ENCODE measurements at places on chromosomes 16 and 17.

DNA sequence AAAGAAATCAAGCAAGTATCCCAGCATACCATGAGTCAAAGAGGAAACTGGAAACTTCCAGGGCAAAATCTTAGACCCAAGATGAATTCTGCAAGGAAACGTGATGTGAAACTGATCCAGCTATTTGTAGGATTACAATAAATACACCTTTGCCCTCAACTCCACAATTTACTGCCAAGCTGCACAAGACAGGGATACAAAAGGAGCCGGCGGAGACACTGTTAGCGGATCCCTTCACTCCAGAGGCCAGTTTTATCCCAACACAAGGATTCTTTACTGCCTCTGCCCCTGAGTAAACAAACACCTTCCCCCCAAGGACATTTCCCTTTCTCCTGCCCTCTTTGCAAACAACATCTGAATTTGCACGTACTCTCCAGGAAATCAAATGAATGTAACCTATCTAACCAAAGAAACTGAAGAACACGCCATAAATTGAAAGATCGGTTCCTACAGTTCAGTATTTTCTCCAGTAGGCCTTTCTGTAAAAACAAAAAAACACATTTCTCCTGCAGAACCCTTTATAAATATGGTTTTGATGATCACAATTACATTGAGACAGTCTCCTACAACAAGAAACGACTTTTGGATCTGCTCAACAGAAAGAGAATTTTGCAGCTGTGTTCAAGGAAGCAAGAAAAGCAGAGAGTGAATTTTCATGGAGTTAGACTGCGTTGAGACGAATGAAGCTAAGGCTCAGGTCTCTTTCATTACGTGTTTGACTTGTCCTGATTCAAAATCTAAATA, 1.4 kb upstream of the CBX2 start:
- DNase-seq = no peak

- peak; percentile 89 for DNase-seq
Measured at GRCh38 chr17:44219108-44219615, 313 bp downstream of the UBTF start.

GRCh38 chr17:74569020-74570003, 2.0 kb upstream of the CD300H start:
- no peak for DNase-seq

GRCh38 chr17:75152922-75153779, 1.2 kb downstream of the JPT1 start:
- DNase-seq = peak; percentile 68

DNA sequence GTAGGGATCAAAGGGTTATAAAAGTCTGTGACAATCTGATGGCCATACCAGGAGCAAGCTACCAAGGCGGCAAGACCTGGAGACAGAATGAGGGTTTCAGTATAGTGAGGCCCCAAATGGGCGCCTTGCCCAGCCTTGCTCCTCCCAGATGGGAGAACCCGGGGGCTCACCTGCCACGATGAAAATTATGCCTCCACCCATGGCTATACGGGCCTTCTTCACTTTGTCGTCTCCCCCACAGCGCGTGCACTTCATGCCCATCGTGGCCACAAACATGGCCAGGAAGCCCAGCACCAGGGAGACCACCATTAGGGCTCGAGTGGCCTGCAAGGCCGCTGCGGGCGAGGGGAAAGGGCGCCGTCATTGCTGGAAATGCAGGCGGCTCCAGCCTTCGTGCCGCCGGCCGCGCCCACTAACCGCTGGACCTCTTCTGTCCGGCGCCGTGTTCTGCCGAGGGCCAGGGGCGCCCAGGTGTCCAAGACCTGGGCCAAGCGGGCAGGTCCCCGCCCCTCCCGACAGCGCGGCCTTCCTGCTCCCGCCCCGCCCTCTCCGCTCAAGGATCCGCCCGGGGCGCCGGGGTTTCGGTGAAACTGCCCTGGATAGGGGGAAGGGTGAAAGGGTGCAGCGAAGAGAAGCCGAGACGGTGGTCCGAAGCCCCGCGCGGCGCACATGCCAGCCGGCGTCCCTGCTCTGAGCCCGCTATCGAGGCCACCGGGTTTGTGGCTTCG, 1.5 kb downstream of the CLDN7 start:
- DNase-seq = peak; percentile 50

DNA sequence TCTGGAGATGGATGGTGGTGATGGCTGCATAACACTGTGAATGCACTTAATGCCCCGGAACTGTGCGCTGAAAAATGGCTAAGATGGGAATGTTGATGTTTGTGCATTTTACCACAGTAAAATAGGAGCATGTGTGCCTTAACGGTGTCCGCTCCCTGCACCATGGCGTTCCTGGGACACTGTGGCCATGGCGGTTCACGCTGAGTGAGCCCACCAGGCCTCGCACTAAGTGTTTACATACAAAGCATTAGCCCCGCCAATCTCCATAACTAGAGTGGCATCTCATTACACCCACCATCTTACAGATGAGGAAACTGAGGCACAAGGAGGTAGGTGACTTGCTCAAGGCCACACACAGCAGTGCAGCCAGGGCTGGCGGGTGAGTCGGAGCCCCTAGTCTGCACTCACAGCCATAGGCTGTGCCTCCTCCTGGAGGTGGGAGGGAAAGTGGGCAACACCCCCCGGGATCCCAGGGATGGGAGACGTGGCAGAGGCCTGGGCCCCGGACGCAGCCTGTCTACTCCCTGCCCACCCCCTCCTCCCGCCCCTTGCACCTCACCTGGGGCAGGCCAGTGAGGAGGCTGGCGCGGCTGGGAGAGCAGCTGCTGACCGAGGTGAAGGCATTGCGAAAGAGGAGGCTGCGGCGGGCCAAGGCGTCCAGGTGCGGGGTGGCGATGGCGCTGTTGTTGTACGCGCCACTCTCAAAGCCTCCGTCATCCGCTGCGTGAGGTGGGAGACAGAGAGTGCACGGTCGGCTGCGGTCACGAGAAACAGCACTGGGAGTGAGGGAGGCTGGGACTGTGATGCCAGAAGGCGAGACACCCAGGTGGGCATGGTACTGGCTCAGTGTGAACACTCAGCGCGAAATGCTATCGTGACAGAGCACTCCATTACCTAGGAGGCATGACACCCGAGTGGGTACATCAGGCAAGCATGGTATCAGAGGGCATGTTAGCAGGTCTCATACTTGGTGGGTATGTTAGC, 3.4 kb downstream of the SGSH start:
- DNase-seq = no peak

- DNase-seq = no peak
Measured at GRCh38 chr16:32116080-32116479, 137.0 kb upstream of the TP53TG3D start.

DNA sequence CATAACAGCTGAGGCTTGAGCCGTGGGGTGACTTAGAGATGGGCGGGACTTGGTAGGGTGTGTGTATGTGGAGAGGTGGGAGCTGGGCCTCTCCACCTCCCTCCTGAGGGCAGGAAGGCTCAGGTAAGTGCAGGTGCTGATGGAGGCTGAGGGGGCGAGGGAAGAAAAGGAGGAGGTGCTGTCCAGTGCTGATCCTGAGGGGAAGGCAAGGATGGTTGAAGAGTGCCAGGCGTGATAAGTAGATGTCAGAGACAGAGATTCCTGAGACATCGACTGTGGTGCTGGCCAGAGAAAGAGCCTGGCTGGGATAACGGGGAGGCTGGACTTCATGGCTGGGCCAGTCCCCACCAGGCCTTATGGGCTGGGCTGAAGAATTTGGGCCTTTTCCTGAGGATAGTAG, 159.1 kb downstream of the SDK2 start:
- DNase-seq = no peak

DNA sequence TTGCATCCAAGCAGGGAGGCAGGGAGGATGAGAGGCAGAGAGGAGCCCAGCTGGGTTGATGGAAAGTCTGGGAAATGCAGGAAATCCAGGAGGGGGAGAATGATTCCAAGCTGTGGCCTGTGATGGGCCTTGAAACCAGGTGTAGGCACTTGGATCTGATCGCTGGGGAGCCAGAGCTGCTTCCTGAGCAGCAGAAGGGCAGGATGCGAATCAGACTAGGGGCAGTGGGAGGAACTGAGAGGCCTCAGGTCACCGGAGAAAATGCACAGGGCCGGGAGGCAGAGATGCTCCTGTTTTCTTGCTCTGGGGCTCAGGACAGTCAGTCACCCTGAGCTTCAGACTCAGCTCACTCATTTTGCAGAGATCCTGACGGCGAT, 29.6 kb upstream of the MEOX1 start:
- DNase-seq = no peak

DNA sequence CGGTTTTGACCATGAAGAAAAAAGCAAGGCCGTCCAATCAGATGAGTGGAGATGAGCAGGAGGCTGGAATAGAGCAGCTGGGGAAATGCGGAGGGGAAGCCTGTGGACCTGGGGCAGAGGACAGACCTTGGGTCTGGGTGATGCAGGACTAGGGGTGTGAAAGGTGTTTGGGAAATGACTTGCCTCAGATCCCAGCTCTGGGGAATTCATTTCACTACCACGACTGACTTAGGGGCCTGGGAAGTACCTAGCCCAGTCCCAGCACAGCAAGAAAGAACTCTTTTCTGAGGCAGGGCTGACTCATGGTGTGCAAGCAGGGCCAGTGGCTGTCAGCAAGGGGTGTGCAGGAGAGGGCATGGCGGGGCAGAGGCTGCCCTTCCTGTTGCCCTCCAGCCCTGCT, 14.8 kb downstream of the DNAI2 start:
- peak; percentile 85 for DNase-seq

GRCh38 chr16:7338826-7339225, 6.2 kb downstream of the RBFOX1 start:
- DNase-seq = no peak

DNA sequence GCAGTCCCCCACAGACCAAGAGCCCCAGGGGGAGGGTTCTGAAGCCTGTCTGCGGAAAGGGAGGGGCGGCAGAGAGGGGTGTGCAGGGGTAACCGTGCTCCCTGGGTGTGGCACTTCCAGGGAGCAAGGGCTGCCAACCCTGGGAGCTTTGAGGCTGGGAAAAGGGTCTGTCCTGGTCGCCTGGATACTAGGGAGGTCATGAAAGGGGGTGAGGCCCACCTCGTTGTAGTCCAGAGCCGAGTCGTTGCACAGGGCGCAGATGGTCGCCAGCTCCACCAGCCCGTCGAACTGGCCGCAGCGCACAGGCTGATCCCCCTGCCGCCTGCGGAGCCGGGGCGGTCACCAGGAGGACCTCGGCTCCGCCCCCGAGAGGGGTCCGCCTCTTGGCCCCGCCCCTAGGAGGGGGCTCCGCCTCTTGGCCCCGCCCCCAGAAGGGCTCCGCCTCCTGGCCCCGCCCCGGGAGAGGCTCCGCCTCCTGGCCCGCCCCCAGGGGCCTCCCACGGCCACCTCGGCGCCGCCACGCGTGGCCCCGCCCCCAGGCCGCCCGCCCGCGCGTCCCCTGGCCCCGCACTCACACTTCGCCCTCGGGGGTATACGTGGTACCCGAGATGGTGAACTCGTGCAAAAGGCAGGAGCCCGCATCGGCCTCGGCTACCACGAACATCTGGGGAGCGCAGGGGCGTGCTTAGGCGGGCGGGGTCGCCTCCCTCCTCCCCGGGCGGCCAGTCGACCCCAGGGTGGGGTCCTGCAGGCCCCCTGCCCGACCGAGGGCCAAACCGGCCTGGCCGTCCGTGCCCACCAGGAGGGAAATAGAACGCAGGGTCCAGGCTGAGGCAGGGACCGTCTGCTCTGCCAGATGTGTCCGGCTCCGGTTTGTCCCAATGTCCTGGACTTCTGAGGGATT, 19.5 kb downstream of the ATP2A3 start:
- DNase-seq = peak; percentile 31

DNA sequence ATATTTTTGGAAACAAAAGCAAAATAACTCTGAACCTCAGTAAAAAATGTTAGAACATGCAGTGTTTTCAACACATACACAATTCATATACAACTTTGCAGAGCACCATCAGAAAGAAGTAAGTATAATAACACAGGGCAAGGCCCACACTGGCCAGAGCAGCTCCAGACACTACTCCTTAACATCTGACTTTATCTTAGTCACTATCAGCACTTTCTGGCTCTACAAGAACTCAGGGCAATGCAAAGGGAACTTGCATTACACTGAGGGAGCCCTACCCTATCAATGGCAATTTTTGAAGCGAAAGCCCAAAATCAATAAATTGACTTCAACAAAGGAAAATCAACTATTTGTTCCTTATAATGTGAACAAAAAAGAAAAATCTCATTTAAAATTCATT, 16.5 kb downstream of the RNF157 start:
- no peak for DNase-seq

- DNase-seq = no peak
Measured at GRCh38 chr16:47567321-47567720, 106.2 kb downstream of the PHKB start.

DNA sequence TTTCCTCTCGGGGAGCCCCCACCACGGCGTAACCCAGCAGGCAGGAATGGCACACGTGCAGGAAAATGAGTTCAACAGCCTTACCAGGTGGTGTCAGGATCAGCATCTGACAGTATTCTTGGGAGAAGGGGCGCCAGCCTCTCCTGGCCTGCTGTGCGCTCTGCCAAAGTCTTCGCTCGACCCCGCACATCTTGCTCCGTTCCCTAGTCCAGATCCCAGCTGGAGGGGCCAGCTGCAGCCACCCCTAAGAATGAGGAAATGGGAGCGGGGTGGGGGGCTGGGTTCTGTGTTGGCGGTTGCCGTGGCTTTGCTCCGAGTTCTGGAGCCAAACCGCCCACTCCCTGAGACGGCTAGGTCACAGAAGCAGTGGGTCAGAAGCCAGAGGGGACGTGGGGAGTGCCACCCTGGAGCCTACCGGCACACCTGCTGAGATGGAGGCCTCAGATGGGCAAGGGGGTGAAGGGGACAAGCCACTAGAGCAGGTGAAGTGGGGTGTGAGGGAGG, at the start of gene CHCT1:
Gene CHCT1 (plus strand): TSS at position 328 of the 504 bp plus-strand sequence. CDS start 104 bp downstream, at position 432.
- DNase-seq = no peak

GRCh38 chr16:85928401-85928820, 29.4 kb downstream of the IRF8 start:
- DNase-seq = no peak

- DNase-seq = no peak
Measured at GRCh38 chr16:72159801-72160200, 12.2 kb downstream of the PMFBP1 start.

DNA sequence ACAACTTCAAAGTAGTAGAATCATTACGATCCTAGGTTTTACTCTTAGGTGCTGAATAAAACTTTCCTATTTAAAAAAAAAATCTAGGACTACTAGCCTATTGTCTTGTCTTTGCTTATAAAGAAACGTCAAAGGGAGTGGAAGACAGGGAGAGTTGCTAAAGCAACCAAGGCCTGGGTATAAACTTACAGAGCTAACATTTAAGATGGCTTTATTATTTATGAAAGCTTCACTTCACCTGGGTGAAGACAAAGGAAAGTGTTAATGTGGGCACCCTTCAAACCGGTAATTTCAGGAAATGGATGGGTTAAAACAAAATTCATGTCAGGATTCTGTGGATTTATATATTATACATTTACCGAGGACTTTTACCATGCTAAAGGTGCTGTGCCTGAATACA, 2.5 kb downstream of the DUSP14 start:
- no peak for DNase-seq

GRCh38 chr16:85554889-85555718, 58.0 kb upstream of the GSE1 start:
- DNase-seq = peak; percentile 68

DNA sequence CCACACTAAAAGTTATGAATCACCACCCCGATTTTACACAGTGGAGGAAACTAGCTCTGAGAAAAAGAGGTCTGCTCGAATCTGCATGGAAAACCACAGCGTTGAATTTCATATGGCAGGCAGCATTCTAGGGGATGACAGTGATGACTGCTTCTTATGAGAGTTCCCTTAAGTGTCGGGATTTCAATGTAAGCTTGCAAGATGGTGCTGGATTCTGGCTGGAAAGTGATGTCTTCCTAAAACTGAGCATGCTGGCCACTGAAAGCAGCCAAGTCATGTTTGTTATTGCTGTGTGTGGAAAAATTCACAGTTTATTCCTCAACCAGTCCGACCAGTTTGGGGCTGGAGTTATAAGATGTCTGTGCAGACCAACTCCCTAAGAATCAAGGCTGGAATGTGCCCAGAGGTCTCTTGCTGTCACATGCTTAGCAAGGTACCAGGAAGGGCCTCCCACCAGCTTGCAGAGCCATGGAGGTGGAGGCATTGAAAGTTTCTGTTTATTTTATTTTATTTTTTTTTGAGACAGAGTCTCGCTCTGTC, 37.2 kb upstream of the GAN start:
- DNase-seq = no peak
